CD8-positive, alpha-beta memory T cell (primary cell): ENCODE measurements at places on chromosomes 7 and 10. TPM values are rescaled to one million over a fixed set of nuclear protein-coding genes. Genes with fewer than 3 reads are reported as not detected.

- H3K4me3 ChIP-seq: no peak overlapping the region
- no peak for DNase-seq
- no peaks in the 10 kb centered on the region for H3K36me3 ChIP-seq
- no peak overlapping the region for H3K27ac ChIP-seq
- H3K27me3 ChIP-seq: no peaks in the 10 kb centered on the region
- no peaks in the 10 kb centered on the region for H3K4me1 ChIP-seq
These were observed 235.5 kb downstream of the ZEB1 start for GRCh38 chr10:31554556-31554955.

- H3K27ac ChIP-seq: no peak overlapping the region
- H3K4me3 ChIP-seq: no peak overlapping the region
- DNase-seq: no peak
- H3K27me3 ChIP-seq: no peaks in the 10 kb centered on the region
These were observed 322.6 kb downstream of the DGKB start for GRCh38 chr7:14579971-14580370.

DNA sequence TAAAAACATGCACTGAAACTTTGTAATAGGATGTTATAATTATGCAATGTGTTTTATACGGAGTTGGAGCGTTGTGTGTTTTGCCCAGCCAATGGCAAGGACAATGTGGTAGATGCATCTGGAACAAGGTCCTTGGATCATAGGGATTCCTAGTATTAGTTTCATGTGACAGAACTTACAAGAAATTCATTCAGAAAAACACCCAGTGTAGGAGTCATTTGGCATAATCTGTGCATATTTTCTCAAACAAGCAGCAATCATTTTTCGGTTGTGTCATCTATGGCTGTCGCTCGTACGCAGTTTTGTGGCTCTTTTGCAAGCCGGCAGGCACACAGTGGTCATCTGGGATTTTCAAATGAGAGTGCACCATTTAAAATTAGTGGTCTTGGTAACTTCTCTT lies 19.8 kb downstream of the CREB5 start:
- H3K36me3 ChIP-seq: no peaks in the 10 kb centered on the region
- no peak overlapping the region for H3K4me3 ChIP-seq
- no peaks in the 10 kb centered on the region for H3K4me1 ChIP-seq
- no peaks in the 10 kb centered on the region for H3K27me3 ChIP-seq
- H3K27ac ChIP-seq: no peak overlapping the region
- no peak for DNase-seq

GRCh38 chr10:113527211-113527906 lies 25.5 kb upstream of the HABP2 start:
- DNase-seq: no peak
- H3K36me3 ChIP-seq: no peaks in the 10 kb centered on the region
- no peak overlapping the region for H3K27ac ChIP-seq
- H3K4me1 ChIP-seq: no peaks in the 10 kb centered on the region

DNA sequence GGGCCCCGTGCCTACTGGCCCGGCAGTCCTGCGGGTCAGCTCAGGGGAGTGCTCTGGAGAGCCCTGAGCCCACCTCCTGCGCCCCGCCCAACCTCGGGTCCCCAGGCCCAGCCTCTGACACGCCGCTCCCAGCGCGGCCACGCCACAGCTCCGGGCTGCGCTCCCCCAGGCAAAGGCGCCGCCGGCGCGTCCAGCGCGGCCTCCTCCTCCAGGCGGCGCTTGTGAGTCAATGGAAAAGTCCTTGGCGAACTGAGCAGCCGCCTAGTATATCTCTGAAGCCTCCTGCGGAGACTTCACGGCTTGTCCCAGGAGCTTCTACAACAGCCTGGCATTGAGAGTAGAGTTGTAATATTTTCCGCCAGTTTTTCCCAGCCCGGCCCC lies 29.5 kb upstream of the BMS1 start:
- peaks cover 5% of the 10 kb centered on the region for H3K4me1 ChIP-seq
- H3K27ac ChIP-seq: no peak overlapping the region
- peak overlapping the region; percentile 25 for H3K4me3 ChIP-seq
- H3K27me3 ChIP-seq: peaks cover 32% of the 10 kb centered on the region

DNA sequence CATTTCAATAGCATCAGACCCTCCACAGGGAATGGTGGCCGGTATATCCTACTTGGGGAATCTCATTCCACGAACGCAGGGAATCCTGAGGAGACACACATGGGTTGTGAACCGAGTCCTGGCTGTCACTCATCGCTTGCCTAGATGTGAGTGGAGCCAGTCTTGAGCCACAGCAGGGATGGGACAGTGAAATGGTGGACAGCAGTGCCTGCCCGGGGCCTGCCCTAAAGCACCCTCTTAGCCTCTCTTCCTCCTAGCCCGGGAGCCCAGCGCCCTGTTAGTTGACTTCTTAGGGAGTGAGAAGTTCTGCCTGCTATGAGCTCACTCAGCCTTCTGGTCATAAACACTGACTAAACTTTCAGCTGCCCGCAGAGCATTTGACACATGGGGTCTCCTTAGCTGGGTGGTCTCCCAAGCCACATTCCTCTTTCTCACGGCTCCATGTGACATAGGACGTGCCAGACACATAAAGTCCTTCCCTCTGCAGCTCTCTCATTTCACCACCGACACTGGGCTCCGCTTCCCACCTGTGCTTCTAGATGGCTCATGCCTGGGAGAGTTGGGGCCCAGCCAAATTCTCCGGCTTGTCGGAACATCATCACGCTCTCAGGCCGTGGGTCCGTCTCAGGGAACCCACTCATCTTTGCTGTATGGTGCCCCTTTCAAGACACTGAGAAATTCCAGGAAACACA lies 60.9 kb downstream of the TCERG1L start:
- no peaks in the 10 kb centered on the region for H3K27me3 ChIP-seq
- no peak overlapping the region for H3K4me3 ChIP-seq
- no peaks in the 10 kb centered on the region for H3K36me3 ChIP-seq
- H3K4me1 ChIP-seq: no peaks in the 10 kb centered on the region

DNA sequence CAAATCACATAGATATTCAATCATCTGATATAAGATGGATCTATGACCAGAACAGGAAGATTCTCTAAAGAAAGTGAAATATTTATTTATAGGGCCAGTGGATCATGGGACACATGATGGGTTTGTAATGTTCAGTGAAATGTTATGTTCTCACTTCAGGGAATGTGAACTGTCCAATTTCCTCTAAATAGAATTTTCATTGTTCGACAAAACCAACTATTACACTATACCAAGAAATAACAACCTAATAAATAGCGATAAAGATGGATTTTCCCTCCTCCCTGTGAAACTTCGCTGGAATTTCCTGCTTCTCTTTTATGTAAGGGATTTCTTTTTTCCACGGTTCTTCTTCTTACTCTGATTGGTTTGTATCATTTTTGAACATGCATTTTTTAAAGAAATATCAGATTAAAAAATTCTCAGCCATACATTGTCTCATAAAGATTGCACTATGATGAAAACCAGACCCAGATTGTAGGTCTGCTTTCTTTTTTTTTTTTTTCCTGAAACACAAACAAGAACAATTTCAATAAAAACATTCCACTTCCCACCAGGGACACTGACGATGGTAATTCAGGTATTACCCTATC lies 139.8 kb upstream of the ZEB1 start:
- DNase-seq: no peak
- H3K36me3 ChIP-seq: no peaks in the 10 kb centered on the region
- no peak overlapping the region for H3K27ac ChIP-seq
- no peaks in the 10 kb centered on the region for H3K4me1 ChIP-seq

DNA sequence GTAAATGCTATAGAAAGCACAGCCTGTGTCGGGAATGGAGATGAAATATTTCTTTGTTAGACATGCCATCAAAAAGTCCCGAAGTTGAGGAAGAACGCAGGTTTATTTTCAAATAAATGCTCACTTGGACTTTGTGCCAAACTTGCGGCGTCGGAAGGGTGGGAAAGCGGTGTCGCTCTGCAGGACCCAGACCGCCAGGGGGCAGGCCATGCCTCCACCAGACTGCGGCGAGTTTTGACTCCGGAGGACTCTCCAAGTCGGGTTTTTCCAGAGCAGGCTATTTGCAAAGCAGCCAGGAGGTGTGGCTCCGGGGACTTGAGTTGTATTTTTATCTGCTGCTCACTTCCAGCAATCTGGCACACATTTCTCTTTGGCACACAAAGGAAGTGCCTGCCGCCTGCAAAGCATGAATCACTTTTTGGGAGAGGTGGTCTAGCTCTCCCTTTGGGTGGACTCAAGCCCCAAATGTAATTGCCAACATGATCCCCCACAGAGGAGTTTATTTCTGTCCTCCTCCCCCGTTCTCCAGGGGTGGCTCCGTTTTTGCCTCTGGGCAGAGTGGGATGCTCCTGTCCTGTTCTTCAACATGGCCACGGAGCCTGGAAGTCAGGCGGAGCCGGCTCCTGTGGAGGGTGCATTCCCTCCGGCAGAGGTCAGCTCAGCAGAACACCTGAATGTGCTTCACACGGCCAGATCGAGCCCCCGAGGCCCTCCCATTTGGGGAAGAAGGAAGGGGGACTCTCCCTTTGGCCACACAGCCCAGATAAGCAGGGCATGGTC lies 82.3 kb upstream of the GPR26 start:
- H3K27ac ChIP-seq: no peak overlapping the region
- no peaks in the 10 kb centered on the region for H3K36me3 ChIP-seq
- H3K4me3 ChIP-seq: no peak overlapping the region
- H3K27me3 ChIP-seq: peaks cover 7% of the 10 kb centered on the region
- no peak for DNase-seq
- H3K4me1 ChIP-seq: no peaks in the 10 kb centered on the region

DNA sequence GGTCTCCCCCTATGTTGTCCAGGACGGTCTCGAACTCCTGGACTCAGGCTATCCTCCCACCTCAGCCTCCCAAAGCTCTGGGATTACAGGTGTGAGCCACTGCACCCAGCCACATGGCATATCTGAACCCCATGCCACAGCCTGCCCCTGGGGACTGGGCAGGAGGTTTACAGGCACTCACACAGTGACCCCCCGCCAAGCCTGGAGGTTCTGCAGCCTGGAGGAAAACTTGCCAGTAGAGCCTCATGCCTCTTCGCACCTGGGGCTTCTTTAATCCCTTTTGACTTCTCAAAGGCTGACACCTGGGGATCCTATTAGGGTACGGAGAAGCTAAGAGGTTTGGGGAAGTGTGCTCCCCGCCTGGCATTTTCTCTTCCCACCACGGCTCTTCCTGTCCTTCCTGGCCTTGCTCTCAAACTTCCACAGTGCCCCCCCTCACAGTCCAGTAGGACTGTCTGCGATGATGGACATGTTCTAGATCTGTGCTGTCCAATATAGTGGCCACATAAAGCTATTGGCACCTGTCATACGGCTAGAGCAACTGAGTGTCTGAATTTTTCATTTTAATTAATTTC lies 11.4 kb upstream of the KCP start:
- no peak overlapping the region for H3K27ac ChIP-seq
- peaks cover under 1% of the 10 kb centered on the region for H3K27me3 ChIP-seq
- no peak overlapping the region for H3K4me3 ChIP-seq
- no peaks in the 10 kb centered on the region for H3K36me3 ChIP-seq
- DNase-seq: peak; percentile 9

- H3K27me3 ChIP-seq: no peaks in the 10 kb centered on the region
- H3K36me3 ChIP-seq: no peaks in the 10 kb centered on the region
- DNase-seq: peak; percentile 7
- H3K27ac ChIP-seq: peak overlapping the region; percentile 52
- H3K4me3 ChIP-seq: peak overlapping the region; percentile 53
These were observed 40.6 kb downstream of the SYPL1 start for GRCh38 chr7:106071356-106071998.

GRCh38 chr10:34491678-34492077 lies 323.4 kb downstream of the PARD3 start:
- no peak overlapping the region for H3K27ac ChIP-seq
- H3K4me1 ChIP-seq: no peaks in the 10 kb centered on the region
- H3K27me3 ChIP-seq: no peaks in the 10 kb centered on the region
- DNase-seq: no peak

GRCh38 chr7:39631736-39632308 lies 8.4 kb downstream of the RALA start:
- H3K36me3 ChIP-seq: no peaks in the 10 kb centered on the region
- no peak overlapping the region for H3K4me3 ChIP-seq
- DNase-seq: no peak
- no peak overlapping the region for H3K27ac ChIP-seq
- H3K27me3 ChIP-seq: no peaks in the 10 kb centered on the region

DNA sequence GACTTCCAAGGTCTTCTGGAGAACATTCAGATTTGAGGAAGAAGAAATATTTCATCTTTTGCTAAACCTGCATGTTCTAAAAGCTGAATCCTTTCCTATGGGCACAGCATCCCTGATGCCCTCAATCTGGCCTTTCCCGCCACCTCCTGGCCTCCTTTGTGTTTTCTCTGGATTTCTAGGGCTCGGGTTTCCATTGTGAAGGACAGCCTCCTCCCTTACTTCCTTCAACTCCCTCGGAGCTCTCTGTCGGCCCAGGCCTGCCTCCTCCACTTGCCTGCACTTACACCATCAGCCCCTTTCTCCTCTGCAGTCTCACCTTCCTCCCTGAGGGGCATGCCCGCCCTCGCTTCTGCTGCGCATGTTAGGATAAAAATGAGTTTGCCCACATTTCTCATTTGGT lies 75.4 kb downstream of the WIPF3 start:
- H3K27ac ChIP-seq: no peak overlapping the region
- no peak for DNase-seq
- no peaks in the 10 kb centered on the region for H3K27me3 ChIP-seq
- H3K36me3 ChIP-seq: no peaks in the 10 kb centered on the region
- no peaks in the 10 kb centered on the region for H3K4me1 ChIP-seq

GRCh38 chr7:71739520-71740173 lies 607.7 kb downstream of the GALNT17 start:
- H3K4me3 ChIP-seq: no peak overlapping the region
- H3K4me1 ChIP-seq: no peaks in the 10 kb centered on the region
- no peaks in the 10 kb centered on the region for H3K27me3 ChIP-seq
- no peaks in the 10 kb centered on the region for H3K36me3 ChIP-seq

DNA sequence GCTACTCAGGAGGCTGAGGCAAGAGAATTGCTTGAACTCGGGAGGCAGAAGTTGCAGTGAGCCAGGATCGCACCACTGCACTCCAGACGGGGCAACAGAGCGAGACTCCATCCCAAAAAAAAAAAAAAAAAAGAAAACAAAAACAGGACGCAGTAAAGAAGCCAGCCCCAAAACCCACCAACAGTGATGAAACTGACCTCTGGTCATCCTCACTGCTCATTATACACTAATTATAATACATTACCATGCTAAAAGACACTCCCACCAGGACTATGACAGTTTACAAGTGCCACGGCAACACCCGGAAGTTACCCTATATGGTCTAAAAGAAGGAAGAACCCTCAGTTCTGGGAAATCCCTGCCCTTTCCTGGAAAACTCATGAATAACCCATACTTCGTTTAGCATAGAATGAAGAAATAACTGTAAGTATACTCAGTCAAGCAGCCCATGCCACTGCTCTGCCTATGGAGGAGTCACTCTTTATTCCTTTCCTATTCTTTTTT lies 40.0 kb upstream of the EIF4H start:
- H3K4me1 ChIP-seq: no peaks in the 10 kb centered on the region
- H3K4me3 ChIP-seq: no peak overlapping the region
- H3K27ac ChIP-seq: no peak overlapping the region
- no peaks in the 10 kb centered on the region for H3K27me3 ChIP-seq

- H3K4me3 ChIP-seq: no peak overlapping the region
- DNase-seq: no peak
- H3K27ac ChIP-seq: no peak overlapping the region
- H3K27me3 ChIP-seq: no peaks in the 10 kb centered on the region
- H3K4me1 ChIP-seq: peaks cover 10% of the 10 kb centered on the region
- H3K36me3 ChIP-seq: peaks cover 44% of the 10 kb centered on the region
These were observed 18.8 kb upstream of the SH2D4B start for GRCh38 chr10:80518807-80519360.

- H3K4me1 ChIP-seq: no peaks in the 10 kb centered on the region
- DNase-seq: no peak
- H3K36me3 ChIP-seq: peaks cover 4% of the 10 kb centered on the region
- no peaks in the 10 kb centered on the region for H3K27me3 ChIP-seq
These were observed 22.5 kb upstream of the MMP21 start for GRCh38 chr10:125797994-125798662.

The CDK1 gene
- 68.8 TPM for total RNA-seq

The GHRHR gene
- total RNA-seq: not detected

The FKBP6 gene
- not detected for total RNA-seq

The FLNC gene
- not detected for total RNA-seq

The ASB10 gene
- not detected for total RNA-seq

The CLCN1 gene
- not detected for total RNA-seq
